Stimulated activated CD8-positive, alpha-beta memory T cell treated with anti-CD3 and anti-CD28 coated beads, Interleukin-15, amount 100 ng/mL, for 4 hours (primary cell): ENCODE measurements at places on chromosomes 1 and 21.

GRCh38 chr1:63506782-63507181 lies 16.2 kb downstream of the ITGB3BP start:
- no peak for DNase-seq

GRCh38 chr1:54277451-54278341 lies 77.7 kb downstream of the MRPL37 start:
- DNase-seq, result no peak

DNA sequence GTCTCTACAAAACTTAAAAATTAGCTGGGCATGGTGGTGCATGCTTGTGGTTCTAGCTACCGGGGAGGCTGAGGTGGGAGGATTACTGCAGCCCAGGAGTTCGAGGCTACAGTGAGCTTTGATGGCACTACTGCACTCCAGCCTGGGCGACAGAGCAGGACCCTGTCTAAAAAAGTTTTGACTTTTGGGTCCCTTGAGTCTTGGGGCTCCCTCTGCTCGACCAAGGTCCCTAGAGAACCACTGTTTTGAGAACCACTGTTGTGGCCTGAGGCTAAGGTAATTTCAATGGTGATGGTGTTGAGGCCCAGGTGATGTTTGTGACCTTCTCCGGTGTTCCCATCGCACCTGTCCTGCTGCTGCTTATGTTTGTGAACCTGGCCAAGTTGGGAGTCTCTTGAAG lies 3.1 kb upstream of the CAMTA1 start:
- DNase-seq, result no peak

- DNase-seq, result no peak
These were observed 17.2 kb upstream of the NFASC start for GRCh38 chr1:204853436-204853835.

DNA sequence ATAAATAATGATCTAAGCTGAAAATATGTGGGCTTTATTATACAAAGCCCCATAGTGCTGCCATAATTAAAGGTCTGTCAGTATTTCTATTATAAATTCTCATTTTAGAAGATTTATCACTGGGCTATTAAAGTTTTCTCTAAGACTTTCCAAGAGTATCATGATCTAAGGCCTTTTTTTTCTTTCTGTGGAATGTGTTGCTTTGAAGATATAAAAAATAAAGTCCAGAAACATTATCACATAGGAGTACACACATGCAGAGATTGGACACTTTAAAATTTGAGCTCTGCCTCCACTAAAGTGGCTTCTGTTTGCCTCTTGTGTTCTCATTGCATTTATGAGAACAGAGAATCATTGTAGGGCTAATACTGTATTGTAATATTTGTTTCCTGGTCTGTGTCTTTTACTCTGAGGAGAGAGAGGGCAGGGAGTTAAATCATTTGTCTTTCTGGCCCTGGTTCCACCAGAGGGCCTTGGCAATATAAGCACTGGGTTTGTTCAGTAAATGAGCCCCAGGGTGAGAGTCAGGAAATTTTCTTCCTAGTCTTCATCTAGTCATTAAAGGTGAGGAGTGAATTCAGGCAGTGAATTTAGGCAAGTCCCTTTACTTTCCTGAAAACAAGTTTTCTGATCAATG lies 70.2 kb downstream of the NFIA start:
- DNase-seq, result no peak

DNA sequence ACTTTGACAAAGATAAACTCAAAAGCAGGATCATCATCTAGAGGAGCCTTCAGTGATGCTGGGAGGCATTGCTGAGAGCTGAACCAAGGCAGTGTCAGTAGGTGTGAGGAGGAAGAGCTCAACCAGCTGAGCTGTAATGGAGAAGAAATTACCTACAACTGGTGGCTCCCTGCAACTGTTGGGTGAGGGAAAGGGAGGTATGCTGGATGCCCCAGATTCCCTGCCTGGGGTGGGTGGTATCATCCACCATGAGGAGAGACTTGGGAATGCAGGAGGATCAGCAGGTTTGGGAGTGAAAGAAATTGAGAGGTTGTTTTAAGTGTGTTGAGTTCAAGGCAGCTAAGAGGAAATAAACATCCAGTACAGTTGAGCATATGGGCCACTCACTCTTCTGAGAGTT lies 199.8 kb downstream of the DNM3 start:
- no peak for DNase-seq

DNA sequence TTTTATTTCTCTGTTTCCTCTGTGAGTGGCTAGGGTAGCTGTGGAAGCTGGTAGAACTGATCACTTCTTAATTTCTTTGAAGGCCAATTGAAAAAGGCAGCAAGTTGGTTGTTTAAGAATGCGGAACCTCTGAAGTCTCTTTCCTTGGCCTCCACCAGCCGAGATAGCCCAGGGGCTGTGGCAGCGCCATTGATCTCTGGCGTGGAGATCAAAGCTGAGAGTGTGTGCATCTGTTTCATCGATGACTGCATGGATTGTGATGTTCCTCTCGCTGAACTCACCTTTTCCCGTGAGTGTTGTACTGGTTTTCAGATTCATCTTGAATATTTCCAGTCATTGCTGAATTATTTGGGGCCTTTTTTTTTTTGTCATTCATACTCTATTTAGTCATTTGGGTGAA lies 97.7 kb downstream of the VPS13D start:
- DNase-seq, result no peak

- no peak for DNase-seq
These were observed 50.0 kb downstream of the C1orf198 start for GRCh38 chr1:230818367-230818766.

GRCh38 chr21:38139380-38140168 lies 117.2 kb upstream of the KCNJ15 start:
- DNase-seq, result no peak
